PC-3 (cell line): ENCODE measurements at places on chromosomes 13 and 19.

GRCh38 chr19:39733841-39734240 lies 4.0 kb downstream of the CLC start:
- H3K36me3 ChIP-seq = no peaks in the 10 kb centered on the region
- DNase-seq = no peak
- peaks cover 29% of the 10 kb centered on the region for H3K27me3 ChIP-seq
- H3K4me1 ChIP-seq = no peaks in the 10 kb centered on the region
- H3K4me3 ChIP-seq = no peak overlapping the region
- no peak overlapping the region for H3K27ac ChIP-seq

DNA sequence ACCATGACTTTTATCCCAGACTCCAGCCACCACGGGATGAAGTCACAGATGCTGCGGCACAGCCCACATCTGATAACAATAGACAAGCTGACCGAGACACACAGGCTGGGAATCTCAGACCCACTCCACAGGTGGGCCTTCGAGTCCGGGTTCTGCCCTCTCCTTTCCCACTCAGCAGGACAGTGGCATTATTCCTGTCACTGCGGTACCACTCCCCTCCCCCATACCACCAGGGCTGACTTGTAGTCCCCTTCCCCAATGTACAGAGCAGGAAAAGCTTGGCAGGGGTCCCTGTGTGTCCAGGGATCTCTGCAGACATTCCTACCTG lies 179 bp upstream of the AMER2 start:
- no peaks in the 10 kb centered on the region for H3K4me1 ChIP-seq
- H3K4me3 ChIP-seq = no peak overlapping the region
- no peak for DNase-seq
- H3K27ac ChIP-seq = no peak overlapping the region

- peak overlapping the region; percentile 97 for H3K27ac ChIP-seq
- H3K36me3 ChIP-seq = no peaks in the 10 kb centered on the region
- no peak overlapping the region for H3K4me3 ChIP-seq
- DNase-seq = no peak
Measured at GRCh38 chr19:43466793-43467192, 1.4 kb upstream of the LYPD3 start.

DNA sequence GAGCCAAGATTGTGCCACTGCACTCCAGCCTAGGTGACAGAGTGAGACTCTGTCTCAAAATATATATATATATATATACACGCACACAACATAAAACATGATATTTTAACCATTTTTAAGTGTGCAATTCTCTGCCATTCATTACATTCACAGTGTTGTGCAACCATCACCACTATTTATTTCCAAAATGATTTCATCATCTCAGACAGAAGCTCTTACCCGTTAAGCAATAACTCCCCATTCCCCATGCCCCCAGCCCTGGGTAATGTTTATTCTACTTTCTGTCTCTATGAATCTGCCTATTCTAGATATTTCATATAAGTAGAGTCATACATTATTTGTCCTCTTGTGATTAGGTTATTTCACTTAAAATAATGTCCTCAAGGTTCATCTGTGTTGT lies 20.3 kb downstream of the WDR88 start:
- no peak overlapping the region for H3K4me3 ChIP-seq
- no peak overlapping the region for H3K27ac ChIP-seq
- no peak for DNase-seq
- H3K27me3 ChIP-seq = no peaks in the 10 kb centered on the region
- no peaks in the 10 kb centered on the region for H3K4me1 ChIP-seq
